SJCRH30 (cell line): ENCODE measurements at places on chromosomes 3 and 15.

- H3K36me3 ChIP-seq, result peaks cover 4% of the 10 kb centered on the region; the same call in 1 of the 2 replicates
- H3K4me3 ChIP-seq, result no peak overlapping the region
- no peak overlapping the region for H3K27ac ChIP-seq
- peaks cover 28% of the 10 kb centered on the region for H3K4me1 ChIP-seq
- DNase-seq, result peak; percentile 50
Observed at GRCh38 chr15:64699751-64700388, 75.5 kb downstream of the RBPMS2 start.

DNA sequence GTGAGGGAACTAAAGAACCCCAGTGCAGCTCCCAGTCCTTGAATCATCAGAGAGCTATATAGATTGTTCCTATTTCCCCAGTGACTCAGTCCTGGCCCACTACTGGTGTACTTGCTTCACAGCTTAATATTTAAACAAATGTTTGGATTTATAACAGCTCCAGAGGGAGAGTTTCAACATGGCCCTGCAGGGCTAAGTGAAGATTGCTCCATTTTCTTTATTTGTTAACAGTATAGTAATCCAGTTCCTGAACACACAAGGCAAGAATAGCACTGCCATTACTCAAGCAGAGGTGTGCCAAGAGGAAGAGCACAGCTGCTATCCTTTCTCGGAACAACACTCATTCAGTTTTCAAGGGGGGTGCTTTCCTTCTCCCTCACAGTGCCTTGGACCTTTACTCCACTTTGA is 6.5 kb downstream of the SQOR start:
- H3K27me3 ChIP-seq, result peaks cover 4% of the 10 kb centered on the region; the same call in 1 of the 2 replicates
- no peak for DNase-seq
- H3K36me3 ChIP-seq, result no peaks in the 10 kb centered on the region
- H3K4me1 ChIP-seq, result peaks cover 5% of the 10 kb centered on the region; the same call in 1 of the 2 replicates
- H3K4me3 ChIP-seq, result no peak overlapping the region
- H3K27ac ChIP-seq, result no peak overlapping the region

GRCh38 chr3:158768361-158768787 is 33.5 kb upstream of the MFSD1 start:
- H3K27me3 ChIP-seq, result no peaks in the 10 kb centered on the region
- peaks cover 26% of the 10 kb centered on the region for H3K4me1 ChIP-seq
- DNase-seq, result peak; percentile 93
- H3K27ac ChIP-seq, result peak overlapping the region; percentile 86
- H3K36me3 ChIP-seq, result no peaks in the 10 kb centered on the region

DNA sequence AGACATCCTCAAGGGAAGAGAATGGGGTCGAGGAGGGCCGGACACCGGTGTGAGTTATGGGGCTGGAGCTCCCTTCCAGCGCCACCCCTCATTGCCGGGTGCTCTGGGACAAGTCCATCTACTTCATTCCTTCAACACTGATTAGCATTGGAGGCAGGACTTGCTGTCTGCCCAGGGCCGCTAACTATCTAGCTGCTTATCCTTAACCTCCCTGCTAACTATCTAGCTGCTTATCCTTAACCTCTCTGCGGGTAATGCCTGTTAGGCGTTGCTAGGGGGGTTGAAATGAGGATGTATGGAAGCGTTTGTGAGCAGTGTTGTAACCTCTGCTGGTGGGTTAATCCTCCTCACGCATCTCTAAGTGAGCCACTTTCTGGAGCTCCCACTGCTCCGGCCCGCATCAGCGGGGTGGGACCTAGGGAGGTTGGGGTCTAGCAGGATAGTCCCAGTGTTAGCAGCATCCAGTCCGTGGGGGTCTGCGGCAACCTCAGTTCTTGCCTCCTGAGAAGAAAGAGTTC is 10.9 kb upstream of the CHAC1 start:
- no peak for DNase-seq
- peaks cover 16% of the 10 kb centered on the region for H3K4me1 ChIP-seq
- no peak overlapping the region for H3K27ac ChIP-seq
- H3K4me3 ChIP-seq, result peak overlapping the region; percentile 66

GRCh38 chr3:71763426-71763825 is 9.8 kb downstream of the GPR27 start:
- H3K4me3 ChIP-seq, result no peak overlapping the region
- no peaks in the 10 kb centered on the region for H3K4me1 ChIP-seq
- no peak for DNase-seq
- no peaks in the 10 kb centered on the region for H3K36me3 ChIP-seq
- no peaks in the 10 kb centered on the region for H3K27me3 ChIP-seq
